Fibroblast of gingiva (primary cell): ENCODE measurements at places on chromosomes 13 and 19.
A peak's percentile ranks its signal among the peaks of the same experiment; 100 is the strongest.

GRCh38 chr19:45990113-45990728 is 5.0 kb upstream of the CCDC61 start:
- DNase-seq = no peak

DNA sequence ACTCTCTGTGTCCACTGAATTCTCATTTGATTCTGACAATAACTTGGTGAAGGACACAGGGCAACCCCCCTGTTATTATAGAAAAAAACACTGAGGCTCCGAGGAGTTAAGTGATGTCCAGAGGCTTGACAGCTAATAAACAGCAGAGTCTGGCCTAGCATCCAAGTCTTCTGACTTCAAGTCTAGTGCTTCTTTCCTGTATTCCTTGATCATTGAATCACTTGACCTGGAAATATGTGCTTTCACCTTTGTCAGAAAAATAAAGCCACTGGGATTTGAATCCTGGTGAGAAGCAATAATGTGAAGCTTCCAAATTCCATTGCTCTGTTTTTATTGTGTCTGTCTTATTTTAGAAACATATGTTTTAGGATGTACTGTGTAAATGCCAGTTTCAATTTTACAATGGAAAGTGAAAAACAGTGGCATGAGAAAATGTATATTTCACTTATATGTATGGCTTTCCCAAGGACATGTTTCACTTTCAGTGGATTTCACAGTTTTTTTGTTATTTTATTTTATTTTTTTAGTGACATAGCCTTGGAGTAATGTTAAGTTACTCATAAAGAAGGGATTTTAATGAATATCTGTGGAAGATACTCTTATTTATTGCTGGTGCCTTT is 190.2 kb downstream of the GPC6 start:
- no peak for DNase-seq

DNA sequence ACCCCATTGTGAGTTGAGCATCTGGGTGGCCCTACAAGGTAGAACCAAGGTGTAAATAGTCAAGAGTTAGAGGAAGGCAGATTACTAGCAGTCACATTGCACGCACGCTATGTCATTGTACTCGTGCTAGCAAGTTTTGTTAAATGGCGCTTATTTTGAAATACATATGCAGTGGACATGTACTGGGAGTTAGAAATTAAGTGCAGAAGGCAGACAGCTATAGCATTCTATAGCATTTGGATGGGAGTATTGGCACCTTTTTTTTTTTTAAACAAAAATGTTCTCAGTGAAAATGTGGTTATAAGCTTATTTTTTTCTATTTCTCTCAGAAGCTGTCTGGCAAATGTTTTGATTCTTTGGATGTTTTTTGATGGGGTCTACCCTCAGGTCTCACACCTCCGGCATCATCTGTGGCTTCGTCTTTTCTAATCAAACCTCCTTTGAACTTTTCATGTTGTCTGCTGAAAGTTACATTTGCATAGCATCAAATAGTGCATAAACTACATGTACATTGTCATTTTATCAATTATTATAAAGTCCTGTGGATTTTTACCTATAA is 68.1 kb downstream of the ARHGEF7 start:
- DNase-seq = no peak

DNA sequence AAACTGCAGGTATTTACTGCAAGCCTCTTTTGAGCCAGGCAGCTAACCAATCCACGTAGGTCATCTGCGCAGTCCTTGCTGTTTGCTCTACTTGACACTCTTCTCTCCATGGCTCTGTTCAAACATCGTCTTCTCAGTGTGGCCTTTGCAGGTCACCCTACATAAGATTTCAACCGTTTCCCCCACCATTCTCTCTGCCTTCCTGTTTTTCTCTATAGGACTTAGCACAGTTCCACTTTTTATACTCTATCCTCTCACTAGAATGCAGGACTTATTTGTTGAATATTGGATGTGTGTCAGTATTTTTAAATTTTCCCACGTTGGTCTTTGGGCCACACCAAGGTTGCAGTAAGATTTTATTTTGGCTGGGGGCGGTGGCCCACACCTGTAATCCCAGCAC is 1.7 kb upstream of the FBXW9 start:
- no peak for DNase-seq

GRCh38 chr13:50797091-50797490 is 46.4 kb downstream of the DLEU7 start:
- no peak for DNase-seq

GRCh38 chr13:46211116-46211482 is 629 bp upstream of the LRRC63 start:
- DNase-seq = no peak

DNA sequence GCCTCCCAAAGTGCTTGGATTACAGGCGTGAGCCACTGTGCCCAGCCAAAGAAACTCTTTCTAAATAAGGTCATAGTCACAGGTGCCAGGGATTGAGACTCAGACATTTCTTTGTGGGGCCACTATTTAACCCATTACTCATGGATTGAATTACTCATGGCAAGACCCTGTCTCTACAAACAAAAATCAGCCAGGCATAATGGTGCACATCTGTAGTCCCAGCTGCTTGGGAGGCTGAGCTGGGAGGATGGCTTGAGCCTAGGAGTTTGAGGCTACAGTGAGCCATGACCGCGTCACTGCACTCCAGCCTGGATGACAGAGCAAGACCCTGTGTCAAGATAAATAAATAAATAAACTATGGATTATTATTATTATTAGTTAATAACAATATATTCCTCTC is 3.6 kb upstream of the KLF2 start:
- no peak for DNase-seq

GRCh38 chr19:57348136-57348535 is 2.9 kb upstream of the ZNF304 start:
- peak; percentile 70 for DNase-seq

DNA sequence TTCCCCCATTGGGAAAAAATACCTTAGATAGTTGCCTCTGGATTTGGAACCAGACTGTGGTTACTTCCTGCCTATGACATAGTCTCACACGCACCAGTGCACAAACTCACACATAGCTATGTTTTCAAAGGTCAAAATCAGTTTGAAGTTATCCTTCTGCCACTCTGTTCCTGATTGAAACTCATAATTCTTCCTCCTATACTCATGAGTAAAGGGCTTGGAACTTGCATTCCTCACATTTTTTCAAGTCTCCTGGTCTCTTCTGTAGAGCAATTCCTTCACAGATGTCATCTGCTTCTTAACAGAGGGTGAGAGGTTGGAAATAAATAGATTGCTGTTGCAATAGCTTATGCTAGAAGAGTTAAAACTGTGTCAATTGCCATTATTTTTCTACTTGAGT is 18.6 kb upstream of the POSTN start:
- peak; percentile 69 for DNase-seq

DNA sequence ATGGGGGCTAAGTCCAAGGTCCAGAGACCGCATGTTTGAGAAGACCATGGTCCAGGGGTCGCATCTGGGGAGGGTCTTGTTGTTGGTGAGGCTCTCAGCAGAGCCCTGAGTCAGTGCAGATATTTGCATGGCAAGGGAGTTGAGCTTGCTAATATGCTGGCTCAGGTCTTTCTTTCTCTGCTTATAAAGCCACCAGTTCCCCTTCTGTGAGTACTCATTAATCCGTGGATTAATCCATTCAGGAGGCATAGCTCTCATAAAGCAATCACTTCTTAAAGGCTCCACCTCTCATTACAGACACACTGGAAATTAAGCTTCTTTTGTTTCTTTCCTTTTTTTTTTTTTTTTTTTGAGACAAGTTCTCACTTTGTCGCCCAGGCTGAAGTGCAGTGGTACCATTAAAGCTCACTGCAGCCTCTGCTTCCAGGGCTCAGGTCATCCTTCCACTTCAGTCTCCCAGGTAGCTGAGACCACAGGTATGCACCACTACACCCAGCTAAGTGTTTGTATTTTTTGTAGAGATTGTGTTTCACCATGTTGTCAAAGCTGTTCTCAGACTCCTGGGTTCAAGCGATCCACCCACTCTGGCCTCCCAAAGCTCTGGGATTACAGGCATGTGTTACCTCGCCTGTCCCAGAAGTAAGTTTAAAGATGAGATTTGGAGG is 216.4 kb downstream of the SLITRK5 start:
- DNase-seq = no peak

DNA sequence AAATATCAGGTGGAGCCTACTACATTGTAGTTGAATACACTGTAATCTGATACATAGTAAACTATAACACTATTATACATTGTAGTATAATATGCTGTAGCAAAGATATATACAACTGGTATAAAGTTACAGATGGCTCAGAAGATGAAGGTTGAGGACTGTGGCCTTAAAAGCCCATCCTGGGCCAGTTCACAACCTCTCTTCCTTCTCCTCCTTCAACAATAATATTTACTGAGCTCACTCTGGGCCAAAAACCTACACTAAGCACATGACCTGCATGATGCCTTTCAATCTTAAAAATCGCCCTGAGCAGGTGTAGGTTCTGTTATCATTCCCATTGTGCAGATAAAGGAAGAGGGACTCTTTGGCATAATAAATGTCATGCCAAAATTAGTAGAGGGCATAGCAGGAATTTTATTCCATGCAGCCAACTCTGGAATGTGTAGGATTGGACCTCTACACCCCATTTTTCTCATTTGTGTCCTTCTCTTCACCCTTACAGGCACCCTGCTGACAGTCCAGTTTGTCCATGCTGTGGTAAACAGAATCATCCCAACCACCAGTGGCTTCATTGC is 14.6 kb upstream of the SIN3B start:
- DNase-seq = peak; percentile 44

GRCh38 chr19:13613447-13613846 is 107.2 kb upstream of the CACNA1A start:
- no peak for DNase-seq

DNA sequence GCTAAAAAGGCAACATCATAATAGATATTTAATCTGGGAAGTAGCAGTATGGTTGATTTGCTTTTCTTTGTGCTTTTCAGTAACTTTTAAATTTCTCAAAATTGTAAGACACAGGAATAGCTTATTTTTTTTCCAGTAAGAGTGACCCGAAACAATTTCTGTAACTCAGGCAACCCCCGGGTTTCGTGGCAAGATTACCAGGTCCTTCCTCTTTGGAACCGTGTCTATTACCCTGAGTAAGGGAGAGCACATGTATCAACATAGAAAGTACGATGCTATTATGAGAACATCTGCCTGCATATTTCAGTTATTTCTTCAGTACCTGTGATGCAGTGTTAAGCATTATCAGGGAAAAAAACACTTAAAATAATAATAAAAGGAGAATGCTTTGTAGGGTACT is 64.1 kb downstream of the DOCK9 start:
- DNase-seq = no peak

DNA sequence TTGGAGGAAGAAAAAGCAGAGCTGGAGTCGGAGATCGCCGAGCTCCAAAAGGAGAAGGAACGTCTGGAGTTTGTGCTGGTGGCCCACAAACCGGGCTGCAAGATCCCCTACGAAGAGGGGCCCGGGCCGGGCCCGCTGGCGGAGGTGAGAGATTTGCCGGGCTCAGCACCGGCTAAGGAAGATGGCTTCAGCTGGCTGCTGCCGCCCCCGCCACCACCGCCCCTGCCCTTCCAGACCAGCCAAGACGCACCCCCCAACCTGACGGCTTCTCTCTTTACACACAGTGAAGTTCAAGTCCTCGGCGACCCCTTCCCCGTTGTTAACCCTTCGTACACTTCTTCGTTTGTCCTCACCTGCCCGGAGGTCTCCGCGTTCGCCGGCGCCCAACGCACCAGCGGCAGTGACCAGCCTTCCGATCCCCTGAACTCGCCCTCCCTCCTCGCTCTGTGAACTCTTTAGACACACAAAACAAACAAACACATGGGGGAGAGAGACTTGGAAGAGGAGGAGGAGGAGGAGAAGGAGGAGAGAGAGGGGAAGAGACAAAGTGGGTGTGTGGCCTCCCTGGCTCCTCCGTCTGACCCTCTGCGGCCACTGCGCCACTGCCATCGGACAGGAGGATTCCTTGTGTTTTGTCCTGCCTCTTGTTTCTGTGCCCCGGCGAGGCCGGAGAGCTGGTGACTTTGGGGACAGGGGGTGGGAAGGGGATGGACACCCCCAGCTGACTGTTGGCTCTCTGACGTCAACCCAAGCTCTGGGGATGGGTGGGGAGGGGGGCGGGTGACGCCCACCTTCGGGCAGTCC is 5.0 kb downstream of the FOSB start:
- peak; percentile 68 for DNase-seq

DNA sequence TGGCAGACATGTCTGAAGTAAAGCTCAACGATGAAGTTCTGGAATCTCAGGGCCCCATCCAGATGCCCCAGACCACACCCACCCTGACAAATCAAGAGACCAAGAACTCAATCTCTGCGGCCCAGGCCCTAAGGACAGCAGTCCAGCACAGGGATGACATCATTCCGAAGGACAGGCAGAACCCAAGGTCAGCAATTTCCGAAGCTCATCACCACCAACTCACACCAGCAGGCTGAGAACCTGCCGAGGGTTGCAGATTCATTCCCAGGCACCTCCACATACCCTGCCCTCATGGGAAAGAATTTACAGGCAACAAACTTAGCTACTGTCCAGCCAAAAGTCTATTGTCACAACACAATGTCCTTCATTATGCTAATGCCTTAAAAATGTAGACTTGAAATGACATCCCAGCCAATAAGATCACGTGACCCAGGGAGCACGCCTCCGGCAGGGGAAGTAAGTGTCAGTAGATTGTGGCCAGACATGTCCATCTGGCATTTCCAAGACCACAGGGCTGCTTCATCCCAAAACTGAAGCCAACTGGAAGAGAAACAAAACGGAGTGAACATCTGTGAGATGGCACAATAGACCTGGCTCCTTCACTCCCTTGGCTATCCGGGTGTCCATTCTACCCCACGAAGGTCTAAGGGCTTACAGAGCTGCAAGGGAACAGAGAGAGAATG is 98.8 kb downstream of the CRYL1 start:
- DNase-seq = peak; percentile 12

GRCh38 chr19:18401580-18402112 is 4.2 kb upstream of the LRRC25 start:
- DNase-seq = peak; percentile 54

DNA sequence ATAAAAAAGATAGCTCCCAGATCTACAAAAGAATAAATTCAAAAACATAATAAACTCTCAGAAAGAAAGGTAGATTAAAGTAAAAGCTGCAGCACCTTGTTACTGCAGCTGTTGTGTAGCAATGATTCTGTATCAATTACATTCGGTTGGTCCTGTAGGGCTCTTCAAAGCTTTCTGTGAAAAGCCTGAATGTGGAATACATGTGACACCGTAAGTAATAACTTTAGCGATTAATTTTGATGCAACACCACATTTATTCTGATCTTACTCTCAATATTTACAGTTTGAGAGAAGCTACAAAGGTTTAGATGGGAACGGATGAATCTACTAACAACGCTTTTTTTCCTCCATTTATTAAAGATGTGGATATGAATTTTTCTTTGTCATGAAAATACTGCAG is 279.2 kb downstream of the DACH1 start:
- no peak for DNase-seq

- DNase-seq = no peak
Measured at GRCh38 chr19:4969772-4970531, 1.0 kb downstream of the KDM4B start.

- no peak for DNase-seq
Measured at GRCh38 chr13:100129605-100130004, 40.7 kb downstream of the PCCA start.

- no peak for DNase-seq
Measured at GRCh38 chr19:45922281-45922680, 7.7 kb upstream of the NANOS2 start.

GRCh38 chr13:69565334-69565733 is 542.3 kb upstream of the ATXN8OS start:
- no peak for DNase-seq

GRCh38 chr13:19057588-19058340 is 123.9 kb downstream of the TUBA3C start:
- no peak for DNase-seq

- peak; percentile 94 for DNase-seq
Measured at GRCh38 chr13:21069561-21070004, 8.2 kb upstream of the LATS2 start.

GRCh38 chr13:38570706-38571105 is 116.2 kb upstream of the FREM2 start:
- no peak for DNase-seq

GRCh38 chr13:63345835-63346234 is 1930.2 kb upstream of the PCDH20 start:
- DNase-seq = no peak
